ENCODE measurements at places on chromosomes 7 and 10.

DNA sequence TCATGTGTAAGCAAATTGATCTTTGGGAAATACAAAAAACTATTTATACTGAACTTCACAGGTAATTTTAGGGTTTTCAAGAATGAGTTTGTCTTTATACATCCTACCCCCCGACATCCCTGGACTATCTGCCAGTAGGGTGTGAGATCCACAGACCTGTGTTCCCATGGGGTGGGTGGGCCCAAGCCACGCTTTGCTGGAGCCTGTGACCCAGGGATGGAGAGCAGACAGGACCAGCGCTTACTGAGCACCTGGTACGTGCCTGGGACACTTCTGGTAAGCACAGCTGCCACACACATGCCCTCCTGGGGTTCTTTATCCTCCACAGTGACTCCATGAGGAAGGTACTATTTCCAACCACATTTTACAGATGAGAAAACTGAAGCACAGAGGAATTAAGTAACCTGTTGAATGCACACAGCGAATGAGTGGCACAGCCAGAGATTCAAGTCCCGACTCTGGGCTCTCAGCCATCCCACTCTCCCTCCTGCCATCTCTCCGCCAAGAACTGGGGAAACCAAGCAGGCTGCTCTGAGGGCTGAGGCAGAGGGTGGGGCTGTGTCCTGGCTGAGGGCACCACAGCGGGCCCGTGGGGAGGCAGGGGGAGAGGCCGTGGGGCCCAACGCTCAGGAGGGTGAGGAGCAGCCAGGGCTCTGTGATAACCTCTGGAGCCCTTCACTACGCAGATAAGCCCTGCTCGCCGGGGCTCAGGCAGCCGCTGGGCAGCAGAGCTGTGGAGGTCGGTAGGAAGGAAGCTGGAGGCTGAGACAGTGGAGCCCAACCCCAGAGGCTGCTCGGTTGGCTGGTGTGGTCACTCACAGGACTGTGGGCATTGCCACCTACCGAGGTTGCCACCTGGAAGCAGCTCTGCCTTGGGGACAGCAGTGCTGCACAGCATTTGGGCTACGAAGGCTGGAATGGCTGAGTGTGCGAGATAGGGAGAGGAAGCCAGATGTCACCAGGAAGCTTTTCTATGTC is 124.2 kb downstream of the ARHGAP22 start:
- peak; percentile 51 for DNase-seq

GRCh38 chr7:141361960-141362359 is 189.2 kb upstream of the AGK start:
- no peak for DNase-seq

GRCh38 chr7:149770728-149771636 is 2.4 kb downstream of the ZNF467 start:
- peak; percentile 79 for DNase-seq

DNA sequence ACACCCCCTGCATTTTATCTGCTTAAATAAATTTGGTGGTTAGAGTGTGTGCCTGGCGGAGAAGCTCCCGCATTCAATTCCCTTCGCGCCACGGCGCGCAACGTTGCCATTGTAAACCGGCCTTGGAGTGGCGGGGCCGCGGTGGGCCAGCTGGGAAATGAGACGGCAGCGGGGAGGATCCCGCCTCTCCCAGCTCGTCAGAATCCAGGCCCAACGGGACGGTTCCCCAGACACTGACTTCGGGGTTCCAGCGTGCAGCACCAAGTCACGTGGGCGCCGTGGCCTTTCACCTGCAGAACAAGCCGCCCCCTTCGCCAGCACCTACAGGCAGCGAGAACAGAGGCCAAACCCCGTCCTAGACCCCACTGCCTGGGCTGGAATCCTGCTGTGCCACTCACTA is 103.4 kb downstream of the GRID1 start:
- DNase-seq, result no peak

Data from right cardiac atrium (tissue), 5 donors.